ENCODE measurements at places on chromosomes 2 and 18.

- DNase-seq = no peak
Measured at GRCh38 chr2:207525296-207525695, 4.5 kb upstream of the CREB1 start.

DNA sequence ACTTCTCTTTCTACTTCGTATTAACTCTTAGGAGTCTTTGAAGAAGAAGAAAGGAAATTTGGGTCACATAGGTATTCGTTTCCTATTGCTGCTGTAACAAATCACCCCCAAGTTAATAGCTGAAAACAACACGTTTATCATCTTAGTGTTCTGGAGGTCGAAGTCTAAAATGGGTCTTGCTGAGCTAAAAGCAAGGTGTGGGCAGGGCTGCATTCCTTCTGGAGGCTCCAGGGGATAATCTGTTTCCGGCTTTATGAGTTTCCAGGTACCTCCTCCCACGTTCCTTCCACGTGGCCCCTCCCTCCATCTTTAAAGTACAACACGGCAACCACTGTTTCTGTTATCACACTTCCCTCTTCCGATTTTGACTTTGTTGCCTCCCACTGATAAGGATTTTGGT, 233.5 kb upstream of the RBBP8 start:
- no peak for DNase-seq

GRCh38 chr18:50721451-50722120, 98.2 kb downstream of the MRO start:
- DNase-seq = no peak

- DNase-seq = no peak
Measured at GRCh38 chr18:56383349-56383748, 255.0 kb downstream of the TXNL1 start.

DNA sequence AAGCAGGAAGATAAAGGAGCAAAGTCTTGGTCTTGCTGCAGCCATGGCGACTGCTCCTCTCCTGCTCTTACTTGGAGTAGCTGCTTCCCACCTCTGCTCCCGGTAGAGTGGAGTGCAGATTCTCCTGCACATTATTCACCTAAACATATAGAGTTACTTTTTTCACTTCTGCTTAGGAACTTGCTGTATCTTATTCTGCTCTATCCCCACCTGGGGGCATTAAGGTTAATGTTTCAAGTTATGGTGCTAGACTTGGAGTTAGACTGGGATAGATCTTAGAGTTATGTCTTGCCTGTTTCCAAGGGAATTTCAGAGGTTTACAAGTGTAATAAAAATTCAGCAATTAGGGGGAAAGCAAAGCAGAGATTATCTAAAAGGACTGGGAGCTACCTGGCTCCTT, 144.2 kb downstream of the SETBP1 start:
- DNase-seq = no peak

GRCh38 chr2:239777219-239777618, 247.9 kb downstream of the NDUFA10 start:
- DNase-seq = no peak

DNA sequence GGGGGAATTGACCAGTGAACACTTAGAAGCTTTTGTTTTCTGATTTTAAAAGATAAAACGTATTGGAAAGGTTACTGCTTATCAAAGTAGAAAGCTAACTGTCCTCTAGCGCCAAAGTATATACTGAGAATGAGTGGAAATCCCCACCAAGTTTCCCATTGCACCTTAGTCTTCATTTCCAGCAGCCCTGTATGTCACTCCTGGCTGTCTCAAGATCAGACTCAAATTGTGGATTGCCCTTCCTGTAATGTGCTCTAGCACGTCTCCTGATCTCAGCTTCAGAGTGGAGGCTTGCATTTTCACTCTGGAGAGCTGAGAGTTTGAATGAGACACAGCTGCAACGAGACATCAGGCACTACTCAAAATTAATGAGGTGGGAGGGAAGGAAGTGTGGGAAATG, 26.6 kb downstream of the MFF start:
- DNase-seq = no peak

DNA sequence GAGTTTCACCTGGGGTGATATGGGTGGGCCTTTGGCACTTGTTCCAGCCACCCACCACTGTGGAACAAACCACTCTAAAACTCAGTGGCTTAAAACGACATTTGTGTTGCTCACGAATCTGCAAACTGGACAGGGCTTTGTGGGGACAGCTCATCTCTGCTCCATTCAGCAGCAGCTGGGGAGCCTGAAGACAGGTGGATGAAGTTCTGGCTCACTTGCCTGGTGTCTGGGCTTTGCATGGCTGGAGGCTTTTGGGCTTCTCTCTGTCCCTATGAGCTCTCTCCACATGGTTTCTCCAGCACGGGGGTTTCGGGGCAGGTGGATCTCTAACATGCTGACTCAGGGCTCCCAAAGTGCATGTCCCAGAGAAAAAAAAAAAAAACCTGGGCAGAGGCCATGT, 93.0 kb upstream of the GLI2 start:
- no peak for DNase-seq

GRCh38 chr2:150549381-150549780, 61.9 kb upstream of the RND3 start:
- no peak for DNase-seq

DNA sequence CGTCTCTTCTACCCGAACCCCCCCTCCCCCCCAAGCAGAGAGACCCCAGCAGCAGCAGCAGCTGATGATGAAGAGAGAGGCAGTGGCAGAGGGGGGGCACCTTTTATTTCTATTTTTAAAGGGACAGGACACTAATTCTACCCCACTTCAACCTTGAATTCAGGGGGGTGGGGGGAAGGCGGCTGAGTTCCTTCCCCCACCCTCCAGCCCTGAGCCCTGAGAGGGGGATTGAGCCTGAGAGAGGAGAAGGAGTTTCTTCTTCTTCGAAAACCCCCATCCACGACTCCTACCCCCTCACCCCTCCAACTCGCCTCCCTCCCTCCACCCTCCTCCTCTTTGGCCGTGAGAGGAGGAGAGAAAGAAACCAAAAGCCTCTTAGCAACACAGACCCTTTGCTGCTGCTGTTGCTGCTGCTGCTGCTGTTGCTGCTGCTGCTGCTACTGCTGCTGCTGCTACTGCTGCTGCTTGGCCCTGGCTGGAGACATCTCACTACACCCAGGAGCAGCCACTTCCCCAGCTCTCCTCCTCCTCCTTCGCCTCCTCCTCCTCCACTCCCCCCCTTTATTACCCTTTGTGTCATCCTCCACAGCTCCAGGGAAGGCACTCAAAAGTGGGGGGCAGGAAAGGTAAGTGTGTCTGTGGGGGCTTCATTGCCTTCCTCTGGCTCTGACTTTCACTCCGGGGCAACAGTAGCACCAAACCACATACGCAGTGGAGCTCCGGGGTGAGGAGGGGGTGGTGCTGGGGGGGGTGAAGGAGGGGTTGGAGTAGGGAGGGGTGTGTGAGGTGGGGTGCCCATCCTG, at the start of gene MBD5:
Gene MBD5, plus strand, starts transcription at position 33 of the 803 bp plus-strand sequence.
- peak; percentile 41 for DNase-seq

GRCh38 chr2:140639628-140640027, 1491.2 kb downstream of the LRP1B start:
- no peak for DNase-seq

GRCh38 chr2:236165842-236166795, 2.1 kb downstream of the GBX2 start:
- no peak for DNase-seq

- no peak for DNase-seq
Measured at GRCh38 chr2:189559579-189560272, 20.9 kb downstream of the SLC40A1 start.

DNA sequence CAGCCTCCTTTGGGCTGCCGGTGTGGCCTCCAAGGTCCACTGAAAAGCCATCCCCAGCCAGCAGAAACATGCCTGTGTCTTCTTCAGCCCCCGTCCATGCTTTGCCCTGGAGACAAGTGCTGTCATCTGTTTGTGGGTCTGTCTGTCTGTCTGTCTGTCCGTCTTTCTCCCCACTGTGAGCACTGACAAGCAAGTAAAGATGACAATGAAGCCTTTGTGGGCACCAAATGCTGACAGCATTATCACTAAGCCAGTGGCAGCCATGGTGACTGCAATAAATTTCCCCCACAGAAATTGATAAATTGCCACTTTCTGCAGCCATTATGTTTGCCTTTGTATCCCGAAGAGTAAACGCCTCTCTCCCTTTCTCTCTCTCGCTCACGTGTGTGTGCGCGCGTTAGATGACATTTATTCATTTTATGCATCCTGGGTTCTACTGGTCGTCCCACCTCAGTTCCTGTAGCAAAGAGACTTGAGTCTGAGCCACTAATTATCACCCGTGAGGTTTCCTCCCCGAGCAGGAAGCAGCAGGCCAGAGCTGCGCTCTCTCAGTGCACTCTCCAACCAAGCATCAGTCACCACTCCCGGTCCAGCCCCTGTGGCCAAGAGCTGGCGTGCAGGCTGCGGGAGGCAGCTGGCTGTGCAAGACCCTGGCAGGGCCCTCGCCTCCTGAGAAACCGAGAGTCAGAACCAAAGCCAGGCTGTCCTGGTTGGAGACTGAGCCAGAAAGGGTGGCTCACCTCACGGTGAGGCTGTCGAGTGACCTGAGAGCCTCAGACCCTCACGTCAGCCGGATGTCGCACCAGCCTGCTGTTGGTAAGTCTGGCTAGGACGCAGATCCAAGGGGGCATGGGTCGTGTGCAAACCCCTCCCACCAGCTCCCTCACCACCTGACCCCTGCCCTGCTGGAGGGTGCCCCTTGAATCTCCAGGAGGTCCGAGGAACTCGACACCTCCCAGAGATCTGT, 6.9 kb downstream of the STEAP3 start:
- no peak for DNase-seq

DNA sequence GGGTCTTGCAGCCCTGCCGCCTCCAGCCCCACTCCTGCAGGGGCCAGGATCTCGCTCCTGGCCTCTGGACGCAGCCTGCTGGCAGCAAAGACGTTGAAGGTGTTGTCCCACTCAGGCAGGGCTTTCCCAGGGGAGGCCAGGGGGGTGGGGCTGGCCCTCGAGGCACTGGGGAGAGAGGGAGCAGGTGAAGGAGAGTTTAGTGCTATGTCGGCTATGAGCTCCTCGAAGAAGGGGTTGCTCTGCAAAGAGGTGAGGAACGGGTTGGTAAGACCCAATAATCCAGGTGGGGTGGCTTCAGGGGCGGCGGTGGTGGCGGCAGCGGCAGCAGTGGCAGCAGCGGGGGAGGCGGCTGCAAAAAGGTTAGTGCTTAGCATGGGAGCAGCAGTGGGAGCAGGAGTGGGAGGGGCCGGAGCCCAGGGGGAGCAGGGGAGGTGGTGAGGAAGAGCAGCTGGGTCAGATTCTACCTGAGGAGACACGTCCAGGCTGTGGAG, 9.7 kb upstream of the SFXN5 start:
- no peak for DNase-seq

DNA sequence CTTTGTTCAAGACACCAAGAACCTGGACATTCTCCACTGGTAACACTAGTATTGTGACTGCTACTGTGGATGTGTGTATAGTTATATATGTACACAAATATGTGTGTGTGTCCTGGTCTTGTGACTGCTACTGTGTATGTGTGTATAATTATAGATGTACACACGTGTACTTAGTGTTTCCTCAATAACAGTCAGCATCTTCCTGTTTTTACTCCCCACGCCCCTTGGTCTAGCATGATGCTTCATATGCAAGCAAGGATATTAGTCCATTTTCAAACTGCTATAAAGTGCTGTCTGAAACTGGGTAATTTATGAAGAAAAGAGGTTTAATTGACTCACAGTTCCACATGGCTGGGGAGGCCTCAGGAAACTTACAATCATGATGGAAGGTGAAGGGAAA, 802.7 kb downstream of the RNF144A start:
- no peak for DNase-seq

DNA sequence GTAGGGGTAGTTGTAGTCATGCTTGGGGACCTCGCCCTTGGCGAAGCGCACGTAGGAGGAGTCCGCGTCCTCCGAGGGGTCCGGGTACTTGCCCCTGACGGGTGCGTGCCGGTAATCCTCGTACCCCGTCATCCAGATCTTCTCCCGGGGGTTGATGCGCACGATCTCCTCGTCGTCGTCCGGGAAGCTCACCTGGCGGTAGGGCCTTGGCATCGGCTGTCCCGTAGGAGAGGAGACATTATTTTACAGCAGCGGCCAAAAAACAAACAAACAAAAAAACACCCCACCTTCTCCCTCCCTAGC, 86.3 kb downstream of the ACTR2 start:
- no peak for DNase-seq

DNA sequence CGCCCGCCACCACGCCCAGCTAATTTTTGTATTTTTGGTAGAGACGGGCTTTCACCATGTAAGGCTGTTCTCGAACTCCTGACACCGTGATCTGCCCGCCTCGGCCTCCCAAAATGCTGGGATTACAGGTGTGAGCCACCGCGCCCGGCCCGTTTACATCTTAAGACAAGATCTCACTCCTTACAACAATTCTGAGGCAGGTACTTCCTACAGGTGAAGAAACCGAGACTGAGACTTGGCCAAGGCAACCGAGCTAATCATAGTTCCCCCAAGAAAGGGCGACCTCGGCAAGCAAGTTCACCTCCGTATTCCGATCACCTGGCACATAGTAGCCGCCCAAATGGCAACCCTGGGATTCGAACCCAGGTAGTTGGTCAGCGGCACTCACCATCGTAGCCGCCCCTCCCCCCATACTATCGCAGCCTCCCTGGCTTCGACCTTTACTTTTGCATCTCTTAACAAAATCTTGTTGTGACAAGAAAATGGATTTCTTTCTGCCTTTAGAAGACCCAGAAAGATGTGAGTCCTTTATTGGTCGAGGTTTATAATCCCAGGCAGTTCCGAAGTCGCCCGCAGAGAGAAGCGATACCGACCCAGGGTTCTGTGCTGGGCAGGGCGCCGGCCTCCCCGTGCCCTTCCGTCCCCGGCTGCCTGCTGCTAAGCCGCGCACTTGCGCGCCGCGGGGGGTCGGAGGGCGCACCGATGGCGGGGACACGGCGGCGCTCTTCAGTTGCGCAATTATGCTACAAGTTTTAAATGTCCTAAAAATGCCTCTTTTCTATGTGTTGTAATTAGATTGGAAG, 1.1 kb upstream of the FZD5 start:
- DNase-seq = no peak

DNA sequence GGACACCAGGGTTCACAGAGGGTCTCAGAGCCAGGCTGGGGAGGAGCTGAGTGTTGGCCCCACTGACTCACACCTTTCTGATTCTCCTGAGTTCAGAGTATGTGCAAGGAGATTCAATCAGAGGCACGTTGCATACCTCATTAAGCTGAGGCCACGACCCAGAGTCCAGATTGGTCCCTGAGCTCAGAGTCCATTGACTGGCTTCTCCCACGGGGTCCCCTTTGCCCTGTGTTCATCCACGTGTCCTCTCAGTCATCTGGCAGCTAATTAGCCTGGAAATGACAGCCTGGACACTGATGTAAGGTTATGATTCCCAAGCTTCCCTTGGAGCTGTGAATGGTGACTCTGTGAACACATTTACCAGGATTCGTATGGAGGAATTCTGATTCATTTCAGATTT, 267.2 kb downstream of the SH3BP4 start:
- no peak for DNase-seq

DNA sequence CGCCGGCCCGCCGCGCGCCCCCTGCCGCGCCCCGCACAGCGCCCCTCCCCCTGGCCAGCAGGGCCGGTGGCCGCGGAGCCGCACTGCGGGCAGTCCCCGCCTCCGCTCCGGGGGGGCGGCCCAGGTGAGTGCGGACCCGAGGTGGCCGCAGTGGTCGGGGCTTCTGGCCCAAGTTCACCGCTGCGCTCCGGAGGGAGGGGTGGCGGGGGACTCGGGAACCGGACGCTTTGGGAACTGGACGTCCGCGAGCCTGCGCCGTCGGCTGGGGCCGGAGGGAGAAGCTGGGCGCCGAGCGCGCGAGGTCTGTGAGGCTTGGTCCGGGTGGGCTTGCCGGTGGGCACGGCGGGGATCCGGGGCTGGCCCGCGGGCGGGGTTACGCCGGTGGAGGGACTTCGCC, 591 bp upstream of the LDLRAD4 start:
- DNase-seq = no peak

GRCh38 chr2:46164529-46165301, 132.5 kb upstream of the EPAS1 start:
- DNase-seq = no peak
